Posterior cingulate gyrus (tissue), 11 donors: ENCODE measurements at places on chromosomes 1 and 21.

- DNase-seq: no peak
Measured at GRCh38 chr1:24139222-24139489, 3.8 kb downstream of the IL22RA1 start.

DNA sequence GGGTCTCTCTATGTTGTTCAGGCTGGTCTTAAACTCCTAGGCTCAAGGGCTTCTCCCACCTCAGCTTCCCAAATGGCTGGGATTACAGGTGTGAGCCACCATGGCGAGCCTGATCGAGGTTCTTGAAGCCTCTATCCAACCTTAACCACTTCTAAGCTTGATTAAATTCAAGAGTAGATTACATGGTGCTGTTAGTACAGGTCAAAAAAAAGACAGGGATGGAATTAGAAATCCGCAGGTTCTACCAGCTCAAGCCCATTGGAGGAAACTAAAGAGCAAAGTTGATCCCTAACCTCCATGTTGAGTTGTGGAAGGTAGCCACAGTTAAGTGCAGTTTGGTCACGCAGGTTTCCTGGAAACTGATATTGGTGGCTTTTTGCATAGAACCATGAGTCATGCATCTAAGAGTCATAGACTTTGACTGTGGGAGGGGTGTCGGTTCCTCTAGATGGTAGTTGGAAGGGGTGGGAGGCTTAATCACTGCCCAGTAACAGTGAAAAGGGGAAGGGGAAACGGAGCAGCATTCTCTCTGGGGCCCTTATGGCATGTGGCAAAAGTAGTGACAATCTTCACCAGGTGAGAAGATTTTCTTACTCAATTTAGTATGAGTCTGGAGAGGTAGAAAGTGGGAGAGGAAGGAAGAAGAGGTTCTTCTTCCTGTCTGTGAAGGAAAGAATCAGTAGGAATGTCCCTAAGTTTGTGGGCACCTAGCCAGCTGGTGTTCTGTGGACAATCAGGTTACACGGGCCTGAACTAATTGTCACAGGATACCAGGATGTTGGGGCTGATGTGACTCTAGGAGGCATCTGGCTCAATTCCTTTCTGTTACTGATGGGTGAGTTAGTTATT lies 7.0 kb downstream of the CD53 start:
- DNase-seq: no peak

GRCh38 chr1:205510308-205510950 lies 6.0 kb downstream of the CDK18 start:
- DNase-seq: no peak

DNA sequence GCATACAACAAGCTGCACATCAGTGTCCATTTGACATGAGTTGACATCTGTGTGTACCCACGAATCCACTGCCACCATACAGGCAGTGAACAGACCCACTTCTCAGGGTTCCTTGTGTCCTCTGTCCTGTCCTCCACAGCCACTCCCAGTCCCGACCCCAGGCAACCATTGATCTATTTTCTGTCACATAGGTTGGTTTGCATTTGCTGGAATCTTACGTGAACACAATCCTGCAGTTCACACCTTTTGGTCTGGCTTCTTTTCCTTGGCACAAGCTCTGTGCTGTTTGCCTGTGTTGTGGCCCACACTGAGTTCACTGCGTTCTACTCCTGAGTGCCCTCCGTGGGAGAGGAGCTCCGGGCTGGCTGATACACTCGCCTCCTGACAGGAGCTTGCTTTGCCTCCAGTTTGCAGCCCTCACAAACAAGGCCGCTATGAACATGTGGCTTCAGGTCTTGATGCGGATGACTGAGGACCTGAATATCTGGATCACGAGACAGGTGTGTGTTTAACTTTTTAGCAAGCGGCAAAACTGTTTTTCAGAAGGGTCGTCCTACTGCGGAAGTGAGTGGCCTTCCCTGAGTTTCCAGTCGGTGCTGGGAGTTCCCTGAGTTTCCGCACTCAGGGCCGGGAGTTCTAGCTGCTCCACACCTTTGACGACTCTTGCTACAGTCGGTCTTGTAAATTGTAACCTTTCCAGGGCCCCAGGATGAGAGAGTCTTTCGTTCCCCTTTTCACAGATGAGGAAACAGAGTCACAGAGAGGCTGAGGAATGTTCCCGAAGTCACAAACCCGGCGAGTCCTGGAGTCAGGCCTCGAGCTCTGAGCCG lies 13.0 kb upstream of the COL18A1 start:
- no peak for DNase-seq

DNA sequence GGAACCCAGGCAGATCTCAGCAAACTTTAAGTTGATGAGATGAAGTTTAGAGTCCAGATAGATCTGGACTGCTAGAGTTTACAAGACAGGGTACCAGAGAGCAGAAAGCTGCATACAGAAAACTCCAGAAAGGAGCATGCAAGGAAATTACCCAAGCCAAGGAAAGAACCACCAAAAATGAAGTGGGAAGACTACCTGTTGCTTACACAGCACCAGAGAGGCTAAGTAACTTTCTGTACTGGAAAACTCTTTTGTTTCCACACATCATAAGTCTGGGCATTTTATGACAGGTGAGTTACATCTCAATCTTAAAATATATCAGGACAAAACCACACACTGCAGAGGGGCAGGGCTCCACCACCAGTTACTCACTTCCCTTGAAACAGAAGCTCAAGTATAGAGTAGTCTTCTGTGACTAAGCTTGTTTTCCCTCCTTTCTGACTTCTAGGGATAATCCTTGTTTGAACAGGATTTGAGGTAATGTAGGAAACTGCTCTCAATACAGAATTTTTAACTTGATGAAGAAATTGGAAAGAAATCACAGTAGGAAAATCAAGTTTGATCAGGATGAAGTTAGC lies 17.4 kb upstream of the GJA9 start:
- no peak for DNase-seq

- no peak for DNase-seq
Measured at GRCh38 chr1:115289940-115290339, 48.1 kb downstream of the NGF start.
